ENCODE measurements at places on chromosomes 2 and 18.
A peak's percentile ranks its signal among the peaks of the same experiment; 100 is the strongest.

- peak; percentile 56 for DNase-seq
Observed at GRCh38 chr2:221444106-221444505, 128.0 kb downstream of the EPHA4 start.

DNA sequence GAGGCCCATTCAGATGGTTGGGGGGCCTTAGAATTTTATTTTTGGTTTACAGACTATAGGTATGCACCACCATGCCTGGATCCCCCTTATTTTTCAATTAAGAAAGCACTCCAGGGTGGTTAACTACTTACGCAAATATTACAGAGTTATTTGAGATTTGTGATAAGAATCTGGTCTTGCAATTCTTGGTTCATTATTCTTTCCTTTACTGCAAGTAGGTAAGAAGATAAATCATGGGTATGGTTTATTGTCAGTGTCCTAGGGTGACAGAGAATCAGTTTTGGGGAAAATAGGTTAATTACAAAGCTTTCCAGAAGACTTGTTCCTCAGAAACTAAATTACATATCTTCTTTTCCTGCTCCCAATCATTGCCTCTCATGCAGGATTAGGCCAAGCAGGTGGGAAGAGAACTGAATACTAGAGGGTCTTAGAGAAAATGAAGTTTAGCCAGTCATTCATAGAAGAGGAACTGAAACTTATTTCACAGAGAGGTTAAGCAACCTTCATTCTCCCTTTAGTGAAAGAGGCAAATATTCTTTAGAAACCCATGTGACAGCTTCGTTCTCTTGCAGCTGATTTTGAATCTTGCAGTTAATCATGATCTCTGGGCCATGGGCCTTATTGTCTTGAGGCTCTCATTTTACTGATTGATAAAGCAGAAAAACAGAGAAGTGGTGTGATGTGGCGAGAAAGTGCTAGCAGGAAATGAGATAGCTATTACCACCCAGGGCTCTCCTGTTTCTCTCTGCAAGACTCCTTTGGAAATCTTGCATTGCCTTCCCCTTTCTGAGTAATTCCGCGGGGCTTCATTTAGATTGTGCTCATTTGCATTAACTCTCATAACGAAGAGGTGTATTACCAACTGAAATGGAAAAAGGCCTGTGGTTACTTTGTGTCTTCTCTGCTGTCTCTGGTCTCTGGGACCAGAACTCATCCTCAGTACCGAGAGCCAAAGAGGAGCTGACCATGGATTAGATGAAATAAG lies 44.8 kb upstream of the ARHGAP25 start:
- DNase-seq: no peak

- peak; percentile 62 for DNase-seq
Observed at GRCh38 chr2:153388246-153388645, 90.3 kb downstream of the RPRM start.

DNA sequence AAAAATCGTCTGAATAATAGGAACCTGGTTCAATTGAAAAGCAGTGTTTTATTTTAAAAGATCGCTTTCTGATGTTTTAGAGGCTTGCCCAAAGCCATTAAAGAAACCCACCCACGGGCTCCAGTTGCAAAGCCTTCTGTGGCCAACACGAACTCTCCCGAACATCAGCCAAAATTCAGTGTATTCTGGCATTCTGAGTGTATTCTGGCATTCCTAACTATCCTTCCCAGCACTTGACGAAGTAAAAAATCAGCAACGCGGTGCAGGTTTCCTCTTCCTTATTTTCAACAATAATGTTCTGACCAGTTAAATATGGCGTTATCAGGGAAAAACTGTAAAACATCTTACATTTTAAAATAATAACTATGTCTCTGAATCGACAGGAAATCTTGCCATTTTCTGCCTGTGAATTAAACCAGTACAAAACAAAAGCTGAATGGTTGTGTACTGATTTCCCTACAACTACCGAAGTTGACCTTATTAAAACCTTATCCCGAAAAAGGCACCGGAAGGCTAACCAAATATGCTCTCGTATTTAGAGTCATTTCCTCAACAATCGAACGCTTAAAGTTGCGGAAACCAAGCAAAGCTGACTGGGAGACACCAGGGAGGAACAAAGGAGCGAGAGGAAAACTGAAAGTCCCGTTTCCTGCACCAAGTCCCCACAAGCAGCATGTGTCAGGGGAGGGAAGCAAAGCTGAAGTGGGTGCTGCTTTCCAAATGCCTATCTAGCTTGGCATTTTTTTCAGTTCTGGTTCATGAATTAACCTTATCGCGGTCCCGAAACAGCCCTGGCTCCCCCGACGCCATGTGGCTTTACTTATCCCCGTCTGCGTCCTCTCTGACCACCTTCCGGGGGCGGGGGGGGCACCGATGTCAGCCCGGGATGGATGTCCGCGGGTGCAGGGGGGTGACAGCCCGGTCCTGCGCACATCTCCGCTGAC lies 44.3 kb downstream of the ZNF516 start:
- DNase-seq: peak; percentile 65

DNA sequence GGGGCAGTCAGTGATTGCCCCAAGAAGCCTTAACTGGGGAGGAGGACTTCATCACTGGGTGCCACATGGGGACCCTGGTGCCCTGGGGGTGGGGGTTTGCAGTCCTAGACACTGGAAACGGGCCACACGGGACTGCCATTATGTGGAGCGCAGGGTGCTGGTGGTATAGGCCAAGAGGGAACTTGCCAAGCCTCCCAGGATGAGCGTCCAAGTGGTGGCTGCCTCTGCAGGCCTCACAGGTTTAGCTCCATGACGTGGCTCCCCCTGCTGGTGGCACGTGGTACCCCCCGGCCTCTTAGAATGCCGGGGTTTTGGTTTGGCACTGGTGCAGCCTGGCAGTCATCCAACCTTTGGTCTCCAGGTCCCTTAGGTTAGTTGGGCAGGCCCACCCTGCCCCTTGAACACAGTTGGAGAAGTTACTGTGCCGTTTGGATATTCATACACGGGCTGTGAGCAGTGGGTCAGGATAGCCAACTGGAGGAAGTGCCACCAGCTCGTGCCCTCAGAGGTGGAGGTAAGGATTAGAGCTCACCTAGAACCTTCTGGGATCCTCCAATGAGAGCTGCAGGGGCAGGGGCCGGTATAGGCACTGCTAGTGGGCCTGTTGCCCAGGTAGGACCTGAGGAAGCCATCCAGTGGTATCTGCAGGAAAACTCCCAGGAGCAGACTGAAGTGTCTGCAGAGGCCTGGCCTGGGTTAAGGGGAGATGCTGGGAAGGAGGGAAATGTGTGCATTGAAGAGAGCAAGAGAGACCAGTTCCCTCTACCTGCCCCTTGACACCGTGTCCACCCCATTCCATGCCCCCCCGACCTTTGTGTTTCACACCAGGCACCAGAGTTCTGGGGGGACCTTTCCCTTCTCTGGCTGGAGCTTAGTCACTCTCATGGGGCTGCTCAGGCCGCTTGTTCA lies 5.7 kb downstream of the PTMA start:
- DNase-seq: peak; percentile 74

- DNase-seq: no peak
Observed at GRCh38 chr18:13642440-13642827, 83.9 kb downstream of the FAM210A start.

GRCh38 chr18:36628435-36629137 lies 200.2 kb downstream of the TPGS2 start:
- peak; percentile 62 for DNase-seq

- DNase-seq: peak; percentile 32
Observed at GRCh38 chr18:7146067-7146466, 28.5 kb upstream of the LAMA1 start.

DNA sequence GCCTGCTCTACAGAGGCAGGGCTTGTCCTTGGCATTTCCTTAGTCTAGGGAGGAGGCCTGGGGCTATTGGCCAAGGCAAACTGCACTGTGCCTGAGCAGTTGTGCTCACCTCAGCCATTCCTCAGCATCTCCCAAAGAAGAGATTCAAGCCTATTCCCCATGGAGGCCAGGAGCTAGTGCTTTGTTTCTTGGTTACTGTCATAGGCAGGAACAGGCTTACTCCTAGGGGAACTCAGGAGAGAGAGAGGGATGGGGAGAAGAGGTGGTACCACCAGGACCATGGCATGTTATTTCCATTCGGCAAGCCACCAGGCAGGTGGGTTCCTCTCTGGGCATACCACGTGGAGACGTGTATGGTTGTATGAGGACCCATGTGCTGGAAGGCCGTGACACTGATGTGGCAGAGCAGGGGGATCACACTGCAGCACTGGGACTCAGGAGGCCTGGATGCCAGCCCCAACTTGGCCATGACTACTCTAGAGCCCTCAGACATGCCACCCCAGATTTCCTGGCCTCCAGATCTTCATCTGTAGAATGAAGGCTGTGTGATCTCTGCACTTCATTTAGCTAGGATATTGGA lies 233.7 kb downstream of the LOXHD1 start:
- no peak for DNase-seq

DNA sequence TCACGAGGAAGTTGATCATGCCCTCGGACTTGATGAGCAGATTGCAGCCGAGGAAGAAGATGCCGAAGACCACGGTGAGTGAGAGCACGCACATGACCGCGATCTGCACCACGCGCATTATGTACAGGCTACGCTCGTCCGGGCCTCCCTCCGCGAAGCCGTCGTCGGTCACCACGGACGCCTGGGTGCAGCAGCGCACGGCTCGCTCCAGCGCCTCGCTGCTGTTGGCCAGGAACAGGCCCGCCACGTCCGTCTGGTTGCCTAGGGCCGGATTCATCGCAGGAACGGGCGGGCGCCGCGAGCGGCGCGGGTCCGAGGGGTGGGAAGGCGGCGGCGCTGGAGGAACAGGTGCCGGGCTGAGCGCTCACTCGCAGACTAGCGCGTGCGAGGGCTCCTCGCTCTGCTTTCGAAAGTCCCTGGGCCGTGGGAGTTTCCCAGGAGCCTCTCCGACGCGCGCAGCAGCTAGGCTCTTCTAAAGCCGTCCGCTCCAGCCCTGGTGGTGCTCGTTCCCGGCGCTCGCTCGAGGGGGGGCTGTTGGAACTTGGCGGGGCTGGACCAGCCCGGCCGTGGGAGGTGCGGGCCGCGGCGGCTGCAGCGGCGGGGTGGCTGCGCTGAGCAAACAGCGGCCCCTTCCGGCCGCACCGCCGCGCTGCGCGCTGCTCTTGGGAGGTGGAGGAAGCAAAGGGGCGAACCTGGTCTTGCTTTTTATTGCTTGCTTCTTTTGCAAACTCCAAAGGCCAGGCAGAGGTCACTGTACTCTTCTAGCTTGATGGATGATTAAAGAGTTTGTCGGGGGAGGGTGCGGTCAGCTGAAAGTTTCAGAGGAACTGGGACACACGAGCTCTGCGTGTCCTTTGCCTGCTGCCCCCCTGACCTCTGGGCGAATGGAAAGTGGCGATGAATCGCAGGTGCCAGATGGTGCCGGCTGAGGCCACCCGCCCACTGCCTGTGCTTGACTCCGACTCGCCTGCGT lies at the start of gene RPRM:
Gene RPRM, minus strand, starts transcription at position 474 of the 973 bp plus-strand sequence. Its CDS starts 197 bp downstream, at position 277.
- peak; percentile 43 for DNase-seq

GRCh38 chr18:11994703-11995444 lies 13.6 kb downstream of the IMPA2 start:
- DNase-seq: no peak

All from mammary epithelial cell (primary cell).